ENCODE measurements at places on chromosomes 11 and 22.

- no peak for DNase-seq
Measured at GRCh38 chr22:44443641-44444235, 54.3 kb downstream of the RTL6 start.

- DNase-seq, result peak; percentile 75
Measured at GRCh38 chr11:120335908-120336640, at the start of gene ARHGEF12. Gene ARHGEF12 (plus strand): TSS chr11:120336413. CDS start chr11:120337244, 831 bp downstream.

GRCh38 chr11:129237880-129238638 lies 45.9 kb upstream of the ARHGAP32 start:
- DNase-seq, result no peak

- no peak for DNase-seq
Measured at GRCh38 chr11:12719221-12719620, 45.0 kb downstream of the TEAD1 start.

- DNase-seq, result peak; percentile 82
Measured at GRCh38 chr11:63635762-63636465, 21.7 kb upstream of the PLAAT3 start.

- no peak for DNase-seq
Measured at GRCh38 chr11:61883327-61883726, 8.0 kb downstream of the FADS3 start.

DNA sequence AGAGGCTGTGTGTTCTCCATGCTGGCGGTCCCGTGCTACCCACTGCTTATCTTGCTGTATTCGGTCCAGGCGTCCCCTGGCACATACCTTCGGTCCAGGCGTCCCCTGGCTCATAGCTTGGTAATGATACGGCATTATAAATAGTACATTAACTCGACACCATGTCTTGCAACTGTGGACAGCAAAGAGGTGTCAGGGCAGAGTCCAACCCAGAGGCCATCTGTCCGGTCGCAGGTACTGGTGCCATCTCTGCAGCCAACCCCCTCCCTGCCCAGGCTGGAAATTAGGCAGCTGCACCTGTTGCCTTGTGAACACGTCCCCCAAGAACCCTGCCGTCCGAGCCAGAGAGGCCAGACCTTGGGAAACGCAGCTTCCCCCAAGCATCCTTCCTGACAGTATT lies 634.3 kb downstream of the BRD1 start:
- no peak for DNase-seq

GRCh38 chr11:2464451-2465165 lies 19.8 kb downstream of the KCNQ1 start:
- DNase-seq, result no peak

DNA sequence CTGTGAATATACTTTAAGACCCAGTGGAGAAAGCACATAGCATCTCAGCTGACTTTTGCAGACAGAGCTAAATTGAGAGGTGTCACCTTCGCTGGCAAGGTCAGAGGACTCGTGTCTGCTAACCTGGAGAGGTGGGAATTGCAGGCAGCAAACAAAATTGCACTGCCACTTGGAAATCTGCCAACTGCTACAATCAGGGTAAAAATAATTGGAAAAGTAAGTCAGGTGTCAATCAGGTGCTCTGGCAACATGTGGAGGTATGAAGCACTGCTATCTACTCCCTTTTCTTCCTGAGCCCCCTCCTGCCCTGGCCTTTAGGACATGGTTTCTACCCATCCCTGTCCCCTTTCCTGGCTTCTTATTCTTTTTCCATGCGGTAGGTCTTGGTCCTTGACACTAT lies 24.1 kb upstream of the LRRC55 start:
- DNase-seq, result no peak

DNA sequence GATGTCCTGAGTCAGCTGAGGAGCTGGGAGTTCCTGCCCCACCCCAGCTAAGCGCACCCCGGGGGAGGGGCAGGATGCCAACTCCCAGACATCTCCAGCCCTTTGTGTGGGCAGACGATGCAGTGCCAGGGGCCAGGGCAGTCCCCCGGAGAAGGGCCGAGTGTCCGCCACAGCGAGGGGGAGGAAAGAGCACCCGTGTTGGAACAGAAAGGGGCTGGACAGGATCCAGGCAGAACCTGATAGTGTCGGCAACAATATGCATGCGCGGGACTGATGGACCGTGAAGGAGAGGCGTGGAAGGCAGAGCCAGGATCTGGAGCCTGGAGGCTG lies 1434.7 kb downstream of the BRD1 start:
- DNase-seq, result no peak

DNA sequence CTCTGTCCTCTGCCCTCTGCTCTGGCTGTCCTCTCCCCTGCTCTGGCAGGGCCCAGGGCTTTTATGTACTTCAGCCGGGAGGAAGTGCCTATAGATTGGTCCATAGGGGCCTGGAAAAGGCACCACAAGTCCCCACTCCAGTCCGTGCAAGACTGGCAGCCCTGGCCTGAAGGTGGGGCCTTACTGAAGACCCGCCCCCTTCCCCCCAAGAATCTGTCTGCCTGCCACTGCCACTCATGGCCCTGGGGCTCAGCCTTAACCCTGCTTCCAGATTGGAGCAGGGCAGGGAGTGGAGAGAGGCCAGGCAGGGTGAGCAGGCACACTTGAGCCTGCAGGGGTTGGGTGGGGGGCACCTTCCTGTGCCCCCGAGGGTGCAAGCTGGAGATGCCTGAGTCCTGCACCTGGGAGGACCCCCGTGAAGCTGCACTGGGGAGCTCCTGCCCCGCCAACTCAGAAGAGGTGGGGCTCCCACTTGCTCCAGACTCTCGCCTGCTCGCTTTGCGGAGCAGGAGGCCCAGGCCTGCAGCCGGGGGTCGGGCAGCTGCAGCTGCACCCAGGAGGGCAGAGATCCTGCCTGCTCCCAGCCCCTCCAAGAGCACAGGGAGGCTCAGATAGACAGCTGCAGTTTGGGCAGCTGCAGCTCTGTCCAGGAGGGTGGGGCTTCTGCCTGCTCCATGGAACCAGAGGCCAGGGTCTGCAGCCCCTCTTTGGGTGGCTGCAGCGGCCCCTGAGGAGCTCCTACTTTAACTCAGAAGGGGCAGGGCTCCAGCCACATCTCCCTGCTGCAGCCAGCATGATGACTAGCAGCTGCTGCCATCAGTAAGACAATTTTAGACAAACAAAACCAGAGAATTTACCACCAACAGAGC lies 51.0 kb upstream of the SC5D start:
- DNase-seq, result no peak

DNA sequence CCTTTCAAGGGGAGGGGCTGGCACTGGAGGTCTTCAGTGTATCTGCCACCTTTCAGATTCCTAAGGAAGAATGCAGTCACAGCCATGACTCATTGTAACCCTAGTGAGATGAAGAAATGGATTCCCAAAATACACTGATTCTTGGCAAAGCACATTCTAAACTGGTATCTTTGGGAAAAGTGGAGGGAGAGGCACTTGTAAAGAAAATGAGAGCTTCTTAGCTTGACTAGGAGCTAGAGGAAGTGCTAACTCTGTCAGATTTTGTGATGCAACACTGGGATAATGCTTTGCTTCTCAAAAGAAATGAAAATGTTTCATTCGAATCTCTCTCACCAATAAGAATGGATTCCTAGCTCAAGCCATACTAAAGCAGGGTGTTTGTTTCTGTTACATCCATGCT lies 14.3 kb downstream of the NRIP3 start:
- no peak for DNase-seq

DNA sequence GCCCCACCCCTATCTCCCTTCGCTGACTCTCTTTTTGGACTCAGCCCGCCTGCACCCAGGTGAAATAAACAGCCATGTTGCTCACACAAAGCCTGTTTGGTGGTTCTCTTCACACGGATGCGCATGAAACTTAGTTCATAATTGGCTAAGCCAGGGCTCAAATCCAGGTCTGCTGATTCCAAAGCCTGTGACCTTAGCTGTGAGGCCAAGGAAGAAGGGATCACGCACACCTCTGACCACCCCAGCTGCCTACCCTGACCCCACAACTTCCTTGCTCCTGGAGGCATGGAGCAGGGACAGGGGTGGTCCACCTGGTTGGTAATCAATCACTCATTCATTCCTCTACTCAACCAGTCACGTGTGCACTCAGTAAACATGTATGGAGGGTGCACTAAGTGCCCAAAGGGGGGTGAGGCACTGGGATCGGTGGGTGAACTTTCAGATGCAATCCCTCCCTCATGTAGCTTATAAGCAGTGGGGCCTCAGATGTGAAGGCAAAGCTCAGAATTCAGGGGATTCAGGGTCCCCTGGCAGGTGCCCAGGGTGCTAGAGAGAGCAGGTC lies 10.3 kb downstream of the FXYD2 start:
- no peak for DNase-seq

DNA sequence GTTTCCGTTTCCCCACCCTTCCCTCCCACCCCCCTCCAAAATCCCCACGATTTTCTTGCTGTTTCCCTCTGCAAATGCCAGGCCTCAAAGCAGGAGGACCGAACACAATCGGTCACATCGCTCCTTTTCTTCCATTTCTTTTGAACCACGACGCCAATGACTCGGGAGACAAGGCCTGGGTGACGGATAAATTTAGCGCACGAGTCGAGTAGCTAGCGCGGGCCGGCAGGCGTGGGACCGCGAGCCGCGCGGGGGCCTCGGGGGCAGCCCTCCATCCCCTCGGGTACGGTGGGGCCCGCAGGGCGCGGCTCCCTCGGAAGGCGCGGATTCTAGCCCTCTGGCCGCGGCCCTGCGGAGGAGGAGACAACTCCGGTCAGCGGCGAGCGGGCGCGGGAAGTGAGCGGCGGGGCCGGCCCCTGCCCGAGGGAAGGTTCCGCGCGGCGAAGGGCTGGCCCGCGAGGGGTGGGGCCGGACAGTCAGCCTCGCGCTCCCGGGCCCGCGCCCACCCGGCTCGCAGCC lies 414 bp downstream of the JOSD1 start:
- DNase-seq, result no peak

DNA sequence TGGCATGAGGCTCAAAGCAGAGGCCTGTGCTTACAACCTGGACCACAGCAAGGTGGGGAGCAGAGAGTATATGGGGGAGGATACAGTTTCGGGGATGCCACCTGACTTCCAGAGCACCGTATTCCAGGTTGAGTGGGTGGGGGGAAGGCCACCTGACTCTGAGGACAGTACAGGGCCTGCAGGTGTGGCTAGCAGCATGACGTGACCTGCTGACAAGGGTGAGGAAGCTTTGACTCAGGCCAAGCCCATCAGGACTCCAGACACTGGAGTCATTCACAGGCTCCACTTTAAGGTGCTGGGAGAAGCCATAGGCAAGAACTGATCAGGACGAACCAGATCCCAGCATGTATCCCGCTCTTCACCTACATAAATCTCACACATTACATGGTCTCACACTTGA lies 34.6 kb upstream of the CRTAM start:
- no peak for DNase-seq

DNA sequence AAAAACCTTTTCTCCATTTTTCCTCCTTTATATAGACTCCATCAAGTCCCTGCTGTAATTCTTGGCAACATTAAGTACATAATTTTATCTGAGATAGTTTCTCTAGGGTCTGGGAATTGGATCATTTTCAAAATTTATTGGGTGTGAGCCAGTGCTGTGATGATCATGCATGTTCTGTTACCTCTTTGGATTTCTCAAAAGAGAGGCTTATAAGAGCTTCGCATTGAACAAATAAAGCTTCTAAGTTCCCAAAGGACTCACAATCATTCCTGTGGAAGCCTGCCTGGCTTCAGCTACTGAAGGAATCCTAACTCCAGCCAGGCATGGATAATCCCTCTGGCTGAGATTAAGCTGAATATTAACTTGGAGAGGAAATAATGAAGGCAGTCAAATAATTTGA lies 208.5 kb downstream of the RAB38 start:
- no peak for DNase-seq

DNA sequence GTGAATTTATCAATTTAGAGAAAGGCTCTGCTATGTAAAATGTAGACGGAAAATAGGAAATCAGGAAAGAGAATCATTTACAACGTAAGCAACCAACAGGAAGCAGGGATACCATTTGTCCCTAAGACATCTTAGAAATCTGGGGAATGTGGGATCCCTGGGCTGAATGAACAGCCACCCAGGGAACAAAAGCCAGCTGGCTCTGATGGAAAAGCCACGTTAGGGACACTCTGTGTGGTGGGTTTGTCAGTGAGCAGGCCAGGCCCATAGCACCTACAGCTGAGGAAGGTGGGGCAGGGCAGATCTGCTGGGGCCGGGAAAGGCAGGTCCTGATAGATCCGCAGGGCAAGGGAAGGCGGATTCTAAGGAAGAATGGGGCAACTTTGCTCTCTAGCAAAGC lies 87.1 kb upstream of the CSNK2A3 start:
- no peak for DNase-seq

- DNase-seq, result no peak
Measured at GRCh38 chr22:20418211-20418788, 19.3 kb downstream of the SCARF2 start.

DNA sequence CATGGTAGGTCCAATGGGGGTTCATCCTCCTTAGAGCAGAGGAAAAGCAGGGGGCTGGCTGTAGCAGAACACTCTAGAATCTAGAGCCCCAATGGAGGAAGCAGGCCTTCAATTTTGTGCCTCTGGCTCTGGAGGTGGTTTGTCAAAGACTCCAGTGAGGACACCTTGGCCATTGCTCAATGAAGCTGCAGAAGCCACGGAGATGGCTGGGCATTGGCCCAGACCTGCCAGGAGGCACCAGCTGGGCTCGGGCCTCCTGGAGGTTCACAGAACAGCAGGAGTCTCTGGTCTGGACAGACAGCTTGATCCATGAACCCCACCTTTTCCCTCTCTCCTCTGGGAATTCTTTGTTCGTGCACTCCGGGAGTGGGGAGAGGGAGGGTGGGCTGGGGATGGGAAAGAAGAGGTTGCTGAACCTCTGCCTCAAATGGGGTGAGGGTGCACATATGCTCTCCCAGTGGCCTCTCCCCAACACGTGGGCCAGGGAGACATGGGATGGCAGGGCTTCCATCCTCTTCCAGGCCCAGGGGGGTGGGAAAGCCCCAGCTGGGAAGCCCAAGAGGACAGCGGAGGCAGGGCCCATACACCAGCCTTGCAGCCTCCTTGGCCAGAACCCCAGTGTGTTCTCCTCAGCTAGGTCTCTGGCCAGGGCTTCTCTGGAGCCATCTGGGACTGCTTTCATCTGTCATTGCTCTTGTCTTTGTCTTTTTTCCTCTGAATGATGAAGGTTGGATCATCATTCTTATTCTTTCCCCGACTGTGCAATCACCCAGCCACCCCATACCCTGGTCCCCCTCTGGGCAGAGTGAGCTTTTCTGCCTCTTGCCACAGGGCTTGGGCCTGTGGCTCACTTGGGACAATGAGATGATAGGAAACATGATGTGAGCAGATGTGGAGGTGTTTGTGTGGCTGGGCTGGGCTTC lies 1019.4 kb downstream of the BRD1 start:
- DNase-seq, result no peak

- DNase-seq, result no peak
Measured at GRCh38 chr11:64644647-64645275, 53.7 kb downstream of the SLC22A12 start.

- no peak for DNase-seq
Measured at GRCh38 chr11:90639461-90639993, 416.7 kb upstream of the CHORDC1 start.

DNA sequence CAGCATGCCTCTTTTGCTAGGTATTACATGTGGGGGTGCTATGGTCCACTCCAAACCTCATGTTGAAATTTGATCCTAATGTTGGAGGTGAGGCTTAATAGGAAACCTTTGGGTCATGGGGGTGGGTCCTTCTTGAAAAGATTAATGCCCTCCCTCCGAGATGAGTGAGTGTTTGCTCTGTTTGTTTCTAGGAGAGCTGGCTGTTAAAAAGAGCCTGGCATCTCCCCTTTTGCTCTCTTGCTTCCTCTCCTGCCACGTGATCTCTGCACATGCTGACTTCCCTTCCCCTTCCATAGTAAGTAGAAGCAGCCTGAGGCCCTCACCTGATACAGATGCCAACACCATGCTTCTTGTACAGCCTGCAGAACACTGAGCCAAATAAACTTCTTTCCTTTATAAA lies 104.5 kb downstream of the FAT3 start:
- DNase-seq, result no peak

GRCh38 chr22:22674467-22674866 lies 30.1 kb downstream of the GGTLC2 start:
- DNase-seq, result no peak

GRCh38 chr11:129702410-129703398 lies 112.9 kb upstream of the TMEM45B start:
- no peak for DNase-seq
